ENCODE measurements at places on chromosomes 11 and 22.

GRCh38 chr11:95503047-95503446 lies 272.0 kb upstream of the SESN3 start:
- DNase-seq, result no peak

DNA sequence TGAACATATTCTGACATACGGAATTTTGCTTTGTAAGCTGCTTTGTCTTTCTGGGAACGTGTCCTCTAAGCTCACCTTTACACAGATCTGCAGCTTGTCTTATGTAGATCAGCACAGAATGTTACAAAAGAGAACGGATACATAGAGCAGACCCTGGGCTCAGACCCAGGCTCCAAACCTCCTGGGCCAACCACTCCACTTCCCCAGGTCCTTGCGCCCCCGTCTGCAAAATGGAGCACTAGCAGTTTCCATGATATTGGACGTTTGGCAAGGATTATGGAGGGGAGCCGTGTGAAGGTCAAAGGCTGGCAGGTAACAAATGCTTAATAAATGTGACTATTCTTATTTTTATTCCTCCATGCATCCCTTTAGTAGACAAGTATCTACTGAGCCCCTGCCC lies 358.4 kb downstream of the CTTN start:
- DNase-seq, result no peak

DNA sequence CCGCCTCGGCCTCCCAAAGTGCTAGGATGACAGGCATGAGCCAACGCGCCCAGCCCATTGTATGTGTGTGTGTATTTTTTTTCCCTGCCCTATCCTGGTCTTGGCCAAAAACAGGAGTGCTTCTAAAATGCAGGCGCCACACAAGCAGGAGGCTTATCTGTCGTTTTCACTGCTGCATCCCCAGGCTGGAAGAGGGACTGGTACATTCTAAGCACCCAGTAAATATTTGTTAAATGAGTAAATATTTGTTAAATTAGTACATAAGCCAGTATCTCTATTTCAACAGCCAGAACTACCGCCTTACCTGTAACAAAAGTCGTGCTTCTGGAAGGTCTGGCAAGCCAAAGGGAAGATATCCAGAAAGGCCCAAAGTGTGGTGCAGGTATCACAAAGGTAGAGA lies 24.9 kb downstream of the ASCC2 start:
- no peak for DNase-seq

- DNase-seq, result no peak
Observed at GRCh38 chr11:128898580-128899344, 7.6 kb downstream of the KCNJ5 start.

GRCh38 chr11:31969359-31969702 lies 121.5 kb upstream of the RCN1 start:
- DNase-seq, result no peak

- DNase-seq, result no peak
Observed at GRCh38 chr11:104570078-104570701, 328.1 kb downstream of the CASP12 start.

DNA sequence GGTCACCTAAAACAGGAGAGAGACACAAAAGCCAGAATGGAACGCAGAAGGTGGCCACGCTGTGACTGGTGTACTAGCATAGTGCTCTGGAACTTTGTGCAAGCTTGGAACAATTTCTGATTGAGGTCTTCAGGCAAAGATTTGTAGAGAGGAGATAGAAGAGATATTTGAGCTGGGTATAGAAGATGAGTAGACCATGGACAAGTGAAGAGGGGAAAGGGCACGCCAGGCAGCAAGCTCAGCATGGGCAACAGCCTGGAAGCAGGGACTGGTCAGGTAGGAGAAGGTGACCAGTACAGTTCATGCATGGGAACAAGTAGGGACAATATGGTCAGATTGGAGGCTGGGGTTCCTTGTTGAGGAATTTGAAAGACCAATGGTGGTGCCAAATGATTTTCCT lies 24.4 kb downstream of the MYO18B start:
- DNase-seq, result no peak

GRCh38 chr11:37512156-37512780 lies 914.2 kb upstream of the RAG2 start:
- no peak for DNase-seq

DNA sequence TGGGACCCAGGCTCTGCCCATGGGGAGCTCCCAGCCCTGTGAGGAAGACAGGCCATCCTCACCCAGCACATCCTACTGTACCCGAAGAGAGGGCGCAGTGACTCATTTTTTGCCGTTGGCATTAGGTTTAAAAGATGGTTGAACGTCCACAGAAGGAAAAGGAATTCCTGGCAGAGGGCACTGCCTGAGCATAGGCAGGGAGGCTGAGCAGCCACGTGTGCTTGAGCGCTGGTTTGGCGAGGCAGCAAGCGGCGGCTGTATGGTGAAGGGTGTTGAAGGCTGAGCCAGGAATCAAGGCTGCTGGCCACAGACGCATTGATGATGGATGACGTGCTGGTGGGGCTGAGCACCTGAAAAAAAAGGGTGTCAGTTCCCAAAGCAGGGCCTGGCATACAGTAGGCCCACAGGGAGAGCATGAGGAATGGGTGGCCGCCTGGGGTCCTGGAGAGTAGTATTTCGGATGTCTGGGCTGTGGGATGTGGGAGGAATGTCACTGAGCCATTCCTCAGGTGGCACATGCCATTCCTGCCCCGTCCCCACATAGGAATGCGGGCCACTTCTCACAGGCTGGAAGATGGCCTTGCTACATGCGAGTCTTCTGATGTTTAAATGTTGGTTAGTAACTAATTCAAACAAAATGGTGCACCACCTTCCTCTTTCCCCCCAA lies 112.5 kb downstream of the KIAA1671 start:
- no peak for DNase-seq

DNA sequence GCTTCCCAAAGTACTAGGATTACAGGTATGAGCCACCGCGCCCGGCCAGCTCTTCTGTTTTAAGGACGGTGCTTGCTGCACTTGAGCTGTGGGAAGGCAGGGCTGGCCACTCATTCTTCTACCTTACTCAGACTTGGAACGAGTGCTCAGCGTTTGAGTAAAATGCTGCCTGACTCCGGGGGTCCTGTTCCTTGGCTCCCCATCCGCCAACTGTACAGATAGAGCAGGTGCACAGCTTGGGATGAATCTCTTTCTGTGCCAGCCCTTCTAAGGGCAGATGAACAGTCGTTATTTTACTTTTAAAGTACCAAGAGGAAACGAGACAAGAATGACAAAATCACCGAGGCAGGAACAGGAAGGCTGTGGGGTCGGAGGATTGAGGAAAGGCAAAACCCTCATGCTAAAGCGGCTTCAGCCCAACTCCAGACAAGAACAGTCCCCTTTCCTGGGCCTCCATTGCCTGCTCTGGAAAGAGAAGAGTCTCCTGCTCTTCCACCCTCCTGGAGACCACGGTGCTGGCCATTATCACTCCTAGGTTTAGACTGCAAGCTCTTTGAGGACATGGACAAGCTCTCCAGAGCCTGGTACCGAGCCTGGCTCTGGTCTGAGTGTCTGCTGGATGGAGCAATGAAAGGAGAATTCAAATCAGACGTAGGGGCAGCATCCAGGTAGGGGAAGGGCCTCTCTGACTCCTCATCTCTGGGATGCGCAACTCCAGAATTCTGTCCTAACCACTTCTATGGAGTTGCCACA lies 1.1 kb upstream of the SUN2 start:
- peak; percentile 58 for DNase-seq

DNA sequence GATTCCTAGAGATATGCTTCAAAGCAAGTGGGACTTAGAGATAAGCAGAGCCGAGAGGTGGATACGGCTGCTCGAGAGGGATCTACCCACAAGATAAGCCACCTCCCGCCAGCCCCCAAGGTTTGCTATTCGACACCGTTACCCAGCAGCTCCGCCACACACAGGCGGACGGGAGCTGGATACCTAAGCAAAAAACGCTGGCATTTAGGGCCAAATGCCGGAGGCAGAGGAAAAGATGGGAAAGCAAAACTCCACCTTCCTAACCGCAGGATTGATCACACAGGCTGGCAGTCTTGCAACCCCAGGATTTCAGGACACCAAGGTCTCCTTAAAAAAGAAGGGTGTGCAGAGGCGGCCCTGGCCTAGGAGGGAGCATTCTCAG lies 709 bp downstream of the FTH1 start:
- peak; percentile 55 for DNase-seq

DNA sequence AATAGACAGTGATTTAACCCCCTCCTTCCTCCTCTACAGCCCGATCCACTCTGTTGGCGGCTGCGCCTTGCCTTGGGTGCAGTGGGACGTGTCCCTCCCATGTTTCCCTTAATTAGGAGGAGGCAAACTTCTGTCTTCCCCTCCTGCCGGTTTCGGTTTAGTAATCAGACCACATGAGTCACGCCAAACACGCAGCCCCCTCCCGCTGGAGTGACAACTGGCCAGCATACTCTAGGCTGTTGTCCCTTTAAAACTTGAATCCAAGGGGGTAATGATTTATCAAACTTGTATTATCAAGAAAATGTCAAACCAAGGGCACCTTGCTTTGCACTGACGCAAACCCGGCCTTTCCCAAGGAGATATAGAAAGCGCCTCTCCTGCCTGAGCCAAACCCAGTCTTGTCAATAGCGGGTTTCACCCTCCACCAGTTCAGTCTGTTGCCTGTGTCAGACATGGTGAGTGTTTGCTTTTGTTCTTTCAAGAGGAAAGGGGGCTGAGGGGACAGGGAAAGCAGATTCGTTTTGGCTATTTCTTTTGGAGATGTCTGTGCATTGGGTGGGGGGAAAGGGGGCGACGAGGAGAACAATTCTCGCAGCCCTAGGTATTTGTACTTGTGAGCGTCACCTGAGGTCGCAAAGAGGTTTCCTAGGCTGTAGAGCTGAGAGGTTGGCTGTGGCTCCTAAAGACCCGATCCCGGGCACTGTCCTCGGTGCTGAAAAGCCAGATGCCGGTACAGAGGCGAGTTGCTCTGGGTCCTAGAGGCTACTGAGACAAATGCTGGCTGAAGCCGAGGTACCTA lies at the start of gene SLC6A5:
Gene SLC6A5 (plus strand): TSS at position 388 of the 799 bp plus-strand sequence. CDS start 65 bp downstream, at position 453.
- peak; percentile 57 for DNase-seq

DNA sequence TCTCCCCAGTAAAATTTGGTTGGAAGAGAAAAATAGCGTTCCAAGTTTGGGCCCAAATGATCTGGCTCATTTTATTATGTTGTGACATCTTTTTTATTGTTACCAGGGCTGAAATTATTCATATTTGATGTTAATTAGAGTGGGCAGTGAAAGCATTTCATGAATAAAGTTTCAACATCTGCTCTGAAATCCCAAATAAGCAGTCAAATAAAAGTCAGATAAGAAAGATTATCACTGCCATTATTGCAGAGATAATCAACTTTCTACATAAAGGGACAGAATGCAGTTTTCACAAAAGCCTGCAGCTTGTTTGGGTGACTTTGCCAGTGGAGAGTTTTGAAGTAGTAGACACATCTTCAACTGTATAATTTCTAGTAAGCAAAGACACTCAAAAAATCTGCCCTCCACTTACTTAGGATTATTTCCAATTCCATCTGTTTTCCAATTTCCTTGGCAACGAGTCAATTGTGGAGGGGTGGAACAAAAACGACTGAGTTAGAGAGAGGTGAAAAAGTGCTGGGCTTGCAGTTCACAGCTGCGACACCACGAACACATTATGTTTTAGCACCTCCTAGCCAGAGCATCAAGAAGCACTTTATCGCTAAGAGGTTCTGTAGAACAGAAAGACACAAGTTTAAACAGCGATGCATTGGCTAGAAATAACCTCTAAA lies 9.0 kb downstream of the TECTA start:
- DNase-seq, result no peak

GRCh38 chr22:30273711-30274436 lies 7.2 kb upstream of the OSM start:
- DNase-seq, result no peak
